NCI-H526 treated with DMSO at 0.1 percent for 48 hours (cell line): ENCODE measurements at places on chromosomes 3 and 15.

DNA sequence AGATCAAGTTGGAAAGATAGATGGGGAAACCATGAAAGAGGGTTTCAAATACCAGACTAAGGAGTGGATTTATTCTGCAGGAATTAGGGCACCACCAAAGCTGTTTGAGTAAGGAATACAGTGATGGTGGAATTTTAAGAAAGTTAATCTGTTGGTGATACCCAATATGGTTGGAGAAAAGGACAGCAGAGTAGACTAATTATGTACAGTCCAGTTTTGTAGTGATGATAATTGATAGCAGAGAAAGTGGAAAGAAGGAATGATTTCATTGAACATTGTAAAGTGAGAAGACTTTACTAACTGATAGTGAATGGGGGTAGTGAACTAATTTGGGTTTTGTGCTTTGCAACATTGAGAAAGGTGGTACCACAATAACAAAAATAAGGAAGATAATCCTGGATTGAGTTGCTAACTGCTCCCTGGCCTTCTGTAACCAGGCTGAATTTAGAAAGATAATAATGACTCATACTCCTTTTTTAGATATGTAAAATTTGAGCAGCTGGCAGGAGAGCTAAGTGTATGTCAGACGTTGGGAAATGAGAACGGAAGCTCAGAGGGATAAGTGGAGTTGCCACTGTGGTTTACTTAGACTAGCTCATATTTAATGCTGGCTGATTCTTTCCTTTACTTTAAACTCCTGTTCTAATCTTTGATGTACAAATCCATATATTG, 16.9 kb downstream of the TCAIM start:
- DNase-seq = no peak

- DNase-seq = peak; percentile 15
Measured at GRCh38 chr3:192772240-192772894, 45.0 kb upstream of the FGF12 start.

- no peak for DNase-seq
Measured at GRCh38 chr3:77186728-77187127, 146.8 kb downstream of the ROBO2 start.

DNA sequence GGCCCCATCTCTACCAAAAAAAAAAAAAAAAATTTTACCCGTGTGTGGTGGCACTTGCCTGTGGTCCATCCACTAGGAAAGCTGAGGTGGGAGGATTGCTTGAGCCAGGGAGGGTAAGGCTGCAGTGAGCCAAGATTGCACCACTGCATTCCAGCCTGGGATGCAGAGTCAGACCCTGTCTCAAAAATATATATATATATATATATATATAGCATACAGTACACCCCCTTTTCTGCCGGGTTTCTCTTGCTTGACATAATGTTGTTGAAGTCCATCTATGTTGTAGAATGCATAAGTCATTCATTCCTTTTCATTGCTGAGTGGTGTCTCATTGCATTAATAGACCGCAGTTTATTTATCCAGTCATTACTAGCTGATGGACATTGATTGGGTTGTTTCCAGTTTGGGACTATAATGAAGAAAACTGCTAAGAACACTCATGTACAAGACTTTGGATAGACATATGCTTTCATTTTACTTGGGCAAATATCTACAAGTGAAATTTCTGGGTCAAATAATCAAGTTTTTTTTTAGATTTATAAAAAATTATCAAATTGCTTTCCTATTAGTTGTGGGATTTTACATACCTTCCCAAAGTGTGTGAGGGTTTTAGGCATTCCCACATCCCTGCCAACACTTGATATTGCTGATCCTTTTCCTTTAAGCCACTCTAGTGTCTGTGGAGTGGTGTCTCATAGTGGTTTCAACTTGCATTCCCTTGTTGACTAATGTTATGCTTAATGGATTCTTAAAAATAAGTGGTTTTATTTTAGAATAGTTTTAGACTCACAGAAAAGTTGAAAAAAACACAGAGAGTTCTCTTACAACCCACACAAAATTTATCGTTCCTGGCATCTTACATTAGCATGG, 2.1 kb upstream of the PRR20G start:
- DNase-seq = no peak

- no peak for DNase-seq
Measured at GRCh38 chr3:184085389-184085852, 11.4 kb upstream of the HTR3E start.

- DNase-seq = no peak
Measured at GRCh38 chr3:172840913-172841312, 90.4 kb downstream of the ECT2 start.
